ENCODE measurements at places on chromosomes 11 and 22.

DNA sequence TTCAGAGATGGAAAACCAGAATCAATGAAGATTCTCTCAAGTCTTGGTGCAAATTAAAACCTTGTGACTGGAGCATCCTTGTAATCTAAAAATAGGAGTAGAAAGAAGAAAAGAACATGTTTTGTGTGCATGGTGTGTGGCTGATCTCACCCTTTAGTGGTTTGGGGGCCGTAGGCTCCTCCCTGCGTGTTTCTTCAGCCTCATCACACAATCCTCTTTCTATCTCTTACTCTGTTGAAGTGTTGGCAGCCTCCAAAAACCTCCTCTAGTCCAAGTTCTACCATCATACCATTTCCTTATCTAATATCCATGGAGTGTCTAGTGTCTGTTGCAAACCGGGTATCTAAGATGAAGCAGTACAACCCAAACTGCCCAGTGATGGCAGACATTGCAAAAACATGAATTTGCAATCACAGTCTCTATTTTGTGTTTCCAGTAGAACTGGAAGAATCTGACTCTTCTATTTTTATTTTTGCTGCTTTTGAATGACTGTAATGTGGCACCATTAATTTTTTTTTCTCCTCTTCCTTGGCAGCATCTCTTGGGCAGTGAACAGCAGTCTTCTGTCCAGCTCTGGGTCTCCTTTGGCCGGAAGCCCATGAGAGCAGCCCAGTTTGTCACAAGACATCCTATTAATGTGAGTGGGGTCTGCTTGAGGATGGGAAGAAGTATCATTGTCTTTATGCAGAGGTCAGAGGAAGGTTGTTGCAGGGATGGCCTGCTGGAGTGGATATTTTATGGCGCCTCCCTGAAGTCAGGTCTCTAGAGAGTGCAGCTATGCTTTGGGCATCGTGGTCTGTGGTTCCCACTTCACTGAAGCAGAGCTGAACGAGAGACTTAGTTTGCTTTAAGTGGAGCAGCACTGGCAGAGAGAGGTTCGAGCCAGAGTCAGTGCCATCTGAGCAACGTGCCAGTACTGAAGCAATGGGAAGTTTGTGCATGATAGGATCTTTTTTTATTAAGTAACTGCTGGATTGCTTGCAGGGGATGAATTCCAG lies 60.0 kb upstream of the SORL1-AS1 start:
- no peak for DNase-seq

GRCh38 chr11:108534274-108534882 lies 36.2 kb upstream of the POGLUT3 start:
- no peak for DNase-seq

- DNase-seq = no peak
Measured at GRCh38 chr11:118892514-118892913, 8.8 kb downstream of the CXCR5 start.

DNA sequence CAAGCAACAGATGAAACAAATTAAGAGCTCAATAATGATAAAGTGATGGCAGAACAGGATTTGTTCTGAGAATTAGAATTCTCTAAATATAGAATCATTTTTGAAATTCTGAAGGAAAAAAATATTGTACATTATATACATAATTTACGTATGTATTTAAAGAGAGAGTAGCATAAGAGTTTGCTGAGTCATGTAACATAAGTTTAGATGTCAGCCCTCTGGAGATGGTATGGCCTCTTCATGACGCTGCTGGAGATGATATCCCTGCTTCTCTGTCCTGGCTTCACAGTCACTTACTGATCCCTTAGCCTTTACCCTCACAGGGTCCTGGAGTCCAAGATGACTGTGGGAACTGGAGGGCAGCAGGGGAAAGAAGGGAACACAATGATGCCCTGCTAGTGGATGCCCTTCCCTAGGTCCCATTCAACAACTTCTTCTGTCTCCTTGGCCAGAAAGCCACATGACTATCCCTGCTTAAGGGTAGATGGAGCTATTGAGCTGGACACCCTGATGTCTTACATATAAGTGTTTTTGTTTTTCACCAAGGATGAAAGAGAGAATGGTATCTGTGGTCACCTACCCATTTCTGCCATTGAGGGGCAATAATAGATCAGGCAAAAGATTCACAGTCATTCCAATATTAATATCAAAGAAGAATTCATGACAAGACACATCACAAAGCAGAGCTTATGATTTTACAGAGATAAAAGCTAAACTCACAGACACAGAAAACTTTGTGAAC lies 753.1 kb downstream of the TBC1D22A start:
- DNase-seq = no peak

GRCh38 chr11:59011655-59012397 lies 72.5 kb downstream of the GLYATL1 start:
- no peak for DNase-seq

DNA sequence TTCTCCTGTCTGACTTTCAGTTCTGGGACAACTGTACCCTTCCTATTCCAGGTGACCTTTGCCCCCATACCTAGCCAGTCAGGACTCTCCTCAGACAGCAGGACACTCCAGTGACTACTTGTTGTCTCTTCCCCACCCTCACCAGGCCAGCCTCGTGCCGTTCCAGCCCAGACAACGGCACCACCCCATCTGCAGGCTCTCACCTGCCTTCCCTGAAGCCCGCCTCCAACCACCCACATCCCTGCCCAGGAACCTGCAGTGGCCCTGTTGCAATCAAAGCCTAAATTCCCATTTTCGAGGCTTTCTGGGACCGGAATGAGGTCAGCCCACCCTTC lies 3.7 kb downstream of the IL2RB start:
- DNase-seq = no peak

- no peak for DNase-seq
Measured at GRCh38 chr11:17855531-17856290, 121.1 kb downstream of the KCNC1 start.

DNA sequence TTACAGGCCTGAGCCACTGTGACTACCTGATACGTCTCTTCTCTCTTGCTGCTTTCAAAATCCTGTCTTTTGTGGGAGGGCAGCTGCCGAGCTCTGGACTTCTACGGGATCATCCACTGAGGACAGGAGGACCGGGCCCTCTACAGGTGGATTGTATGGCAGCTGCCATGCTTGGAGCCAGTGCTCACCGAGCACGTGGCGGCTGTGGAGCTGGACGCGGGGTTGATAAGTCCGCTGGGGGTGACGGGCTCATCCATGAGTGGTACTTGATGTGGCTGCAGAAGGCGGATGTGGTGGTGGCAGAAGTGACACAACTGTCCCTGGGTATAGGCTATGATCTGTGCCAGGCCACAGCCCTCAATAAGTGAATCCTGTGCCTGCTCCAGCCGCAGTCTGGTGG lies 1.8 kb upstream of the CYP2D6 start:
- DNase-seq = no peak

DNA sequence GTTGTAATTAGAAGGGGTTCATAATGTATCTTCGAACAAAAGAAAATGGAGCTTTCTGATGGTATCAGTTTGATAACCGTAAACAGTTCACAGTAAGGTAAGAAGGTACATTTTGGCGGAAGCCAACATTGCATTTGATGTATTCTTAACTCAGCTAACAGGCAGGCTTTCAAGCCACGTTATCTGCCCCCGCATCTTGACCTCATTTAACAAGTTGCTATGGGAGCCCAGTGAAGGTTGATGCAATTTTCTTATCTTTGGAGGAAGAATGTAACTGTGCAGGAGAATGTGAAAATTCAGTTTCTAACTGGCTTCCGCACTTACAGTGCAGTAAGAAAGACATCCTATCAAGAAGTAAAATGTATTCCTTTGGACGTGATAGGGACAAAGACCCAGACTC lies 110.6 kb downstream of the ETS1 start:
- no peak for DNase-seq

DNA sequence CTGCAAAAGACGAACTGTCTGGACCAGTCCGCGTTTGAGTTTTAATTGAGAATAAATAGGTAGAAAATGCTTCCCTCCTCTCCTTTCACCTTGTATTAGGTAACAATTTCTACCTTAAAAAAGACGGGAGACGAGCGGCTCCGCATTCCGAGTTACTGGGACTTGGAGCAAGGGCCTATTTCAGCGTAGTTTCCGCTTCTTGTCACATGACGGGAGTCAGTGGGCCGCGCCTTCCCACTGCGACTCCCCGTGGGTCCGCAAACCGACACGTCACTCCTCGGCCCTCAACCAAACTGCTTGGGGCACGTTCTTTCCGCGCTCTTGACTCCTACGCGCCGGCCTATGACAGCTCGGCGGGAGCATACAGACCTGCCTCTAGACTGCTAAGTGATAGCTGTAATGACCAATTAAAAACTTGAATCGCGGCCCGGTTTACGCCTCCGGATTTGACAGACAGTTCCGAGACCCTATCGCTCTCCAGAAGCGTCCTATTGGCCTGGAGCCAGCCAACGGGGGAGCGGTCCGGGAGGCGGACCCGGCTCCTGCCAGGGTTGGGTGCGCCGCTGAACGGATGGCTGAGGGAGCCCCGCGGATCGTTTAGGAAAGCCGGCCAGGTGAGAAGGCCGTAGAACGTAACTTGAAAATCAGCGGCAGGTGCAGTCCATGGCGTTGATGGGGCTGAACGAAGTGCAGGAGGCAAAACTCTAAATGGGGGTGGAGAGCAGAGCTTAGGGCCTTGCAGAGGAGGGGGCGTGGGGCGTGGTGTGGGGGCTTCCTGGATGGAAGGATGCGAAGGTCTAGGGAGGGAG lies at the start of gene STT3A:
TSS of gene STT3A (plus strand) at position 548 of the 809 bp plus-strand sequence. CDS start 3,064 bp downstream, outside the sequence.
- peak; percentile 93 for DNase-seq

DNA sequence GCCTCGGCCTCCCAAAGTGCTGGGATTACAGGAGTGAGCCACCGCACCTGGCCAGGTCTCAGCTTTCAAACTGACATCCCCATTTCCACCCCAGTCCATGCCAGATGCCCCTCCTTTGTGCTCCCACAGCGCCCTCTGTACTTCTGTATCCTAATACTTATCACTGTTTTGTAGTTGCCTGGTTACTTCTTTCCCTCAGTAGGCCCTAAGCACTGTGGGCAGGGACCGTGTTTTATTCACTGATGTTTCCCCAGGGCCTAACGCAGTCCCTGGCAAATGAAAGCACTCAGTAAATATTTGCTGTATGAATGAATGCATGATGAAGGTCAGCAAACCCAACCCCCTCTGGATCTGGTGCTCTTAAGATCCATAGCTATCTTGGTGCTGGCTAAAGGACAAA lies 2.2 kb upstream of the TRIM3 start:
- no peak for DNase-seq

DNA sequence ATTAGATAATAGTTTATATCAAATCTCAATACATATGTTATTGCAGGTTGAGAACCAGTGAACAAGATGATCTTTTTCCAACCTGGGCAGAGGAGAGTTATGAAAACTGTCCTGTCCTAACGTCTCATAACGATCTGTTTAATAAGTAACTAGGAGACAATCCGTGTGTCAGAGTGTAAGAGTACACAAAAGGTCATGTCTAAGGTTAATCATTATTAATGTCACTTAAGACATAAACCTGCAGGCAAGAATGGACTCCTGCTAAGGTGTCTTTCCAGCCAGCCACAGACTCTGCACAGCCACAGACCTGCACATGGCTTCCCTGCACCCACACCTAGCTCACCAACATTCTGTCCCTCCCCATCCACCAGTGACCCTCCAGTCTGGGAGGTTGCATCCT lies 10.1 kb downstream of the SLC5A4 start:
- no peak for DNase-seq

- DNase-seq = no peak
Measured at GRCh38 chr11:15565880-15566279, 451.2 kb downstream of the INSC start.

GRCh38 chr22:39906207-39906606 lies 5.3 kb downstream of the GRAP2 start:
- DNase-seq = no peak

DNA sequence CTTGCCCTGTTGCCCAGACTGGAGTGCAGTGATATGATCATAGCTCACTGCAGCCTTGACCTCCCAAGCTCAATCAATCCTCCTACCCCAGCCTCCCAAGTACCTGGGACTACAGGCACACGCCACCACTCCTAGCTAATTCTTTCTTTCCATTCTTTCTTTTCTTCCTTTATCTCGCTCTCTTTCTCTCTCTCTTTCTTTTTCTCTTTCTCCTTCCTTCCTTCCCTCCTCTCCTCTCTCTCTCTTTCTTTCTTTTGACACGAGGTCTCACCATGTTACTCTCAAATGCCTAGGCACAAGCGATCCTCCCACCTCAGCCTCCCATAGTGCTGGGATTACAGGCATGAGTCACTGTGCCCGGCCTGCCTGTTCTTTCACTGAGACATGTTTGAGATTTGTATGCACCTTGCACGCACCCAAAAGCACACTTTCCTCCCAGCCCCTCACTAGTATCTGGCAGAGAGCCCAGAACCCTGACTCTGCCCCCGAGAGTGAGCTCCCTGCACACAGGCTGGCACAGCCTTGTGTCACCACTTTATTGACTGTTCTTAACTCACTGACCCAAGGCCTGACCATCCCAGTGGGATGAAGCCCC lies 56.8 kb downstream of the CD6 start:
- DNase-seq = no peak

DNA sequence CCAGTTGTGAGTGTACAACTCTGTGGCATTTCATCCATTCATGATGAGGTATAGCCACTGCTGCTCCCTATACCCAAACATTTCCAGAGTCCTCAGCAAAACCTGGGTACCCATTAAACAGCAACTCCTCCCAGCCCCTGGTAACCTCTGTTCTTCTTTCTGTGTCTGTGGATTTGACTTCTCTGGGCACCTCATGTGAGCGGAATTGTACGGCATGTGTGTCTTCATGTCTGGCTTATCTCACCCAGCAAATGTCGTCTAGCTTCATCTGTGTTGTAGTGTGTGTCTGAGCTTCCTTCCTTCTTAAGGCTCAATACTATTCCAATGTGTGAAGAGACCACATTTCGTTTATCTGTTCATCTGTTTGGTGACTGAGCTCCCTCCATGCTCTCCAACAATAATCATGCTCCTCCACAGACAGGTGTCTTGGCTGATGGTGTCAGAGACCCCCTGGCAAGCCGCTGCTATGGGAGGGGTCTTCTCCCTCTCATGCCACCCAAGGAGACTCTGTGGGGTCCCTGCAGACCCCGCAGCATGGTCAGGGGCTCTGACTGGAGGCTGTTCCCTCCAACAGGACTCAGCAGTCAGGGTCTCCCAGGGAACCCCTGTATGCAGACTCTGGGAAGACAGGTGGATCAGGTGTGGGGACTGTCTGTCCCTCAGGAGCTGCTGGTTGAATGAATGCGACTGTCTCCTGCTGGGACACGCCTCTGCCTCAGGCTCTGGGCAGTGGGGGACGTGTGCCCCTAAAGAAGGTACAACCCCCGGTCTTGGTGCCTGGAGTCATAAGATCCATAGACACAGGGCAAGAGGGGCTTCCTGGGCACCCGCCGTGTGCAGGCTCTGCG lies 52.7 kb downstream of the SMIM38 start:
- DNase-seq = no peak

GRCh38 chr11:12744826-12745502 lies 70.7 kb downstream of the TEAD1 start:
- no peak for DNase-seq

GRCh38 chr11:1118755-1119603 lies 38.8 kb upstream of the MUC5AC start:
- DNase-seq = no peak

DNA sequence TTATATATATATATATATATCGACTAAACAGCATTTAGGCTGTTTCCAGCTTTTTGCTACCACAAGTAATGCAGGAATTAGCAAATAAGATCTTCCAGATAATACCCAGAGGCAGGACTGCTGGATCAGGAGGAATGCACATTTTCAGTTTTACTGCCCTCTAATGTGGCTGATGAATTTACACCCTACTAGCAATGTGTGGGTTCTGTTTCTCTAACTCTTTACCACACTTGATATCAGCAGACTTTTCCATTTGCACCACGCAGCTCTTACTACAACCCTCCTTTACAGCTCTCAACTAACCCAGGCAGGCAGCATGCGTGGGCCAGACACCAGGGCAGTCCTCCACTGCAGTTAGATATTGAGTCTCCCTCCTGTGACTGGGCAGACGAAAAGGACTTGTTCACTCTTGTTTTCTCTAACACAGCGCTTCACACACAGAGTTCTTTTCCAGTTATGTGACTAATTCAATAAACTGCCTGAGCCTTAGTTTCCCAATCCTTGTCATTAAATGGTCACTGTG lies 67.7 kb downstream of the IGLL5 start:
- no peak for DNase-seq
